Aorta (tissue), 5 donors: ENCODE measurements at places on chromosomes 2 and 18.

- H3K36me3 ChIP-seq = no peaks in the 10 kb centered on the region
- no peak overlapping the region for H3K4me3 ChIP-seq
- no peak for DNase-seq
Observed at GRCh38 chr18:8548186-8548585, 61.1 kb upstream of the RAB12 start.

- no peak for DNase-seq
- H3K4me3 ChIP-seq = no peak overlapping the region
- H3K27ac ChIP-seq = no peak overlapping the region
- peaks cover 3% of the 10 kb centered on the region for H3K4me1 ChIP-seq
- H3K36me3 ChIP-seq = no peaks in the 10 kb centered on the region
- H3K27me3 ChIP-seq = no peaks in the 10 kb centered on the region
Observed at GRCh38 chr2:160142472-160142871, 57.6 kb downstream of the ITGB6 start.

- H3K27me3 ChIP-seq = no peaks in the 10 kb centered on the region
- no peak for DNase-seq
- peaks cover 5% of the 10 kb centered on the region for H3K4me1 ChIP-seq
- H3K27ac ChIP-seq = no peak overlapping the region
- no peak overlapping the region for H3K4me3 ChIP-seq
Observed at GRCh38 chr18:61729322-61729721, 163.5 kb downstream of the RNF152 start.

GRCh38 chr2:236915186-236915585, 170.5 kb upstream of the COPS8 start:
- H3K4me3 ChIP-seq = no peak overlapping the region
- no peaks in the 10 kb centered on the region for H3K36me3 ChIP-seq
- no peak for DNase-seq
- no peaks in the 10 kb centered on the region for H3K4me1 ChIP-seq

GRCh38 chr18:6482198-6482977, 67.7 kb upstream of the L3MBTL4 start:
- H3K27ac ChIP-seq = no peak overlapping the region
- H3K27me3 ChIP-seq = no peaks in the 10 kb centered on the region

- no peak overlapping the region for H3K27ac ChIP-seq
- no peak overlapping the region for H3K4me3 ChIP-seq
- no peaks in the 10 kb centered on the region for H3K27me3 ChIP-seq
- no peaks in the 10 kb centered on the region for H3K36me3 ChIP-seq
- H3K4me1 ChIP-seq = no peaks in the 10 kb centered on the region
- DNase-seq = no peak
Observed at GRCh38 chr2:10980886-10981425, 69.2 kb downstream of the KCNF1 start.

GRCh38 chr2:15539999-15540398, 21.1 kb downstream of the NBAS start:
- H3K27me3 ChIP-seq = no peaks in the 10 kb centered on the region
- no peaks in the 10 kb centered on the region for H3K36me3 ChIP-seq
- no peak for DNase-seq
- H3K27ac ChIP-seq = no peak overlapping the region

DNA sequence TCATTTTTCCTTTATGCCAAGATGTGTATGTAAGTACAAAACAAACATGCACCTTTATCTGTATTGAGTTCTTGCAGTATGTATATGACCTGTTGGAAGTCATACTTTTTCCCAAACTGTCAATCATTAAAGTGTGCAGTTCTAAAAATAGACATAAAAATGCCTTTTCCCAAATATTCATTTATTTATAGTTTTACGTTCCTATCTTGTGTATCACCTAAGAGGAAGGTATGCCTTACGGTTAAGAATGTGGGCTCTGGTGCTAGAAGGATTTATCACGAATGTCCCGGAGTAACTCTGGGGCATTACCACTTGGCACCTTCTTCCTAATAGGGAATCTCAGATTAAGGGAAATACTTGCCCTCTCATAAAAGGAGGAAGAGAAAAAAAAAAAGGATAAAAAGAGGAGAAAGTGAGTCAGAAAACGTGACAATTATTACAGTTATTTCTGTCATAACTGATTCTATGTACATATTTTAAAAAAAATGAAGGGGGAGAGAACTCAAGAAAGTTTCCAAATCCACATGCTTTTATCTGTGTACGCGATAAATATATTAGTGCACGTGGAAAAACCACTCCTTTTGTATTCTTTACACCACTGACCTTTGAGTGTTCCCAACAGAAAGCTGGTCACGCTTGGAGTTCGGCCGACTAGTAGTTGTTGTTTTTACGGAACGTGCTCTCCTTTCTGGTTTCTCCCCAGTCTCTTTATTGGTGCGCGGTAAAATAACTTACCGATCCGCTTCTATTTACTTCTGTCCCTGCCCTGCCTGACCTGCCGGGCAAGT, 721 bp downstream of the MCEE start:
- peak overlapping the region; percentile 2 for H3K27ac ChIP-seq
- peaks cover 6% of the 10 kb centered on the region for H3K4me1 ChIP-seq
- peak overlapping the region; percentile 14 for H3K4me3 ChIP-seq
- H3K27me3 ChIP-seq = no peaks in the 10 kb centered on the region

DNA sequence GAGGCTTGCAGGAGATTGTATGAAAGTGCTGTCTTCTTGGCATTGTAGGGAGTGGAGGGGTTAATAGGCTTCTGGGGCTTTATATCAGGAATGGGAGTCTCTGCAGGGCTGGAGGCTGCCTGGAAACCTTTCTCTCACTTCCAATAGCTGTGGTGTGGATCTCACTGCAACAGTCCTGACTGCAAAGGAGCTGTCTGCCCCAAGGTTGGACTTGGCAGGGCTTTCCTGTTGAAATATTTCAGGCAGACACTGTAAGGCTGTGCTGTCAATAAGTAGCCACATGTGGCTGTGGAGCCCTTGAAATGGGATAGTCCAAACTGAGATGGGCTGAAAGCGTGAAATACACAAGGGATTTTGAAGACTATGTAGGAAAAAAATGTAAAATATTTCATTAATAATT, 399.1 kb upstream of the SPRED2 start:
- no peaks in the 10 kb centered on the region for H3K27me3 ChIP-seq
- H3K36me3 ChIP-seq = no peaks in the 10 kb centered on the region
- H3K27ac ChIP-seq = no peak overlapping the region
- DNase-seq = no peak
- no peak overlapping the region for H3K4me3 ChIP-seq

GRCh38 chr2:29802986-29803385, 118.4 kb downstream of the ALK start:
- DNase-seq = no peak
- H3K27me3 ChIP-seq = no peaks in the 10 kb centered on the region
- no peaks in the 10 kb centered on the region for H3K36me3 ChIP-seq
- H3K4me3 ChIP-seq = no peak overlapping the region

- H3K27me3 ChIP-seq = no peaks in the 10 kb centered on the region
- no peak for DNase-seq
- H3K4me3 ChIP-seq = no peak overlapping the region
- H3K4me1 ChIP-seq = no peaks in the 10 kb centered on the region
Observed at GRCh38 chr2:68834737-68835376, 36.3 kb downstream of the BMP10 start.

- H3K4me1 ChIP-seq = no peaks in the 10 kb centered on the region
- H3K27me3 ChIP-seq = no peaks in the 10 kb centered on the region
- H3K27ac ChIP-seq = no peak overlapping the region
Observed at GRCh38 chr2:181123798-181124231, 143.4 kb downstream of the UBE2E3 start.

DNA sequence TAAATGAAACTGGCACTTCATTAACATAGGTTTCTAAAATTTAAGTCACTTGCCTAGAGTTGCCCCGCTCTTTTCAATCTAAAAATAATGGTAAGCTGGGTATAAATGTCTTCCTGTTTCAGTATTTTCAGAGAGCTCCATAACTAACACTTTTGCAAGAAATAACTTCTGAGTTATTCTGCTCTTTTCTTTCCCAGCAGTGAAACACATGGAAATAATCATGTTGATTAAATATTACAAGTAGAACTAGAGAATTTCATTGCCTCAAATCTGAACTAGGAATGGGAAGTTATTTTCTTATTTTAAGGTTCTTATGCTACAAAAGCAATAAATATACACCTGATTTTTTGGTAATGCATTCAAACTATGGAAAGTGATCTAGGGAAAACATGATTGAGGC, 257.4 kb downstream of the IKZF2 start:
- H3K36me3 ChIP-seq = no peaks in the 10 kb centered on the region
- H3K27me3 ChIP-seq = no peaks in the 10 kb centered on the region
- H3K27ac ChIP-seq = no peak overlapping the region
- H3K4me3 ChIP-seq = no peak overlapping the region

GRCh38 chr2:150705767-150706166, 218.3 kb upstream of the RND3 start:
- no peak for DNase-seq
- no peak overlapping the region for H3K4me3 ChIP-seq
- H3K27ac ChIP-seq = no peak overlapping the region
- H3K4me1 ChIP-seq = no peaks in the 10 kb centered on the region
- H3K36me3 ChIP-seq = no peaks in the 10 kb centered on the region

DNA sequence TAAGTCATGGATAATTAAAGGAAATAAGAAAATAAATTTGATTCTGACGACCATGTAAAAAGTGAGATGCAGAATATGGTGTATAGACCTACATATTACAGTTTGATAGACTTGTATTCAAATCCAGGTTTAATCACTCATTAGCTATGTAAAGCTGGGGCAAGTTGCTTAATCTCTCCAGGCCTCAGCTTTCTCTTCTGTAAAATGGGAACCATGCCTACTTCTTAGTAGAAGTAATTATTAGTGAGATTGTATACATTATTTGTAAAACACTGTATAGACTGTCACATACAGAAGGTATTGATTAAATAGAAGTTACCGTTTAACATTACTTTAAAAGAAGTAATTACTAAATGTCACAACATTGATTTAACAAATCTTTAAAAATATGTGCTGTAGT, 392.2 kb downstream of the STK39 start:
- no peaks in the 10 kb centered on the region for H3K36me3 ChIP-seq
- no peak overlapping the region for H3K4me3 ChIP-seq
- H3K27me3 ChIP-seq = no peaks in the 10 kb centered on the region
- H3K4me1 ChIP-seq = no peaks in the 10 kb centered on the region
- DNase-seq = no peak

DNA sequence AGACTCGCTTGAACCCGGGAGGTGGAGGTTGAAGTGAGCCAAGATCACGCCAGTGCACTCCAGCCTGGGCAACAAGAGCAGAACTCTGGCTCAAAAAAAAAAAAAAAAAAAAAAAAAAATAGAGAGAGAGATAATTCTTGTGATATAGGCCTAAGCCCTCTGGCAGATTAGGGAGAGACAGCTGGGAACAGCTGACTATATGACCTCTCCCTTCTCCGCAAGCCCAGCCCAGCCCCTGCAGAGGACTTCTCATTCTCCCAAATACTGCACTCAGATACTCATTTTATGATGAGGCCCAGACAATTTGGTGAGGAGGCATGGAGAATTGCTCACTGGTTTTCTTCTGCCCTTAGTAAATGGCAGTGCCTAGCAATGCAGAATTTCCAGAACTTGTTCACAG, 262.0 kb downstream of the HAUS1 start:
- no peaks in the 10 kb centered on the region for H3K36me3 ChIP-seq
- H3K27ac ChIP-seq = no peak overlapping the region
- DNase-seq = no peak
- H3K27me3 ChIP-seq = no peaks in the 10 kb centered on the region

DNA sequence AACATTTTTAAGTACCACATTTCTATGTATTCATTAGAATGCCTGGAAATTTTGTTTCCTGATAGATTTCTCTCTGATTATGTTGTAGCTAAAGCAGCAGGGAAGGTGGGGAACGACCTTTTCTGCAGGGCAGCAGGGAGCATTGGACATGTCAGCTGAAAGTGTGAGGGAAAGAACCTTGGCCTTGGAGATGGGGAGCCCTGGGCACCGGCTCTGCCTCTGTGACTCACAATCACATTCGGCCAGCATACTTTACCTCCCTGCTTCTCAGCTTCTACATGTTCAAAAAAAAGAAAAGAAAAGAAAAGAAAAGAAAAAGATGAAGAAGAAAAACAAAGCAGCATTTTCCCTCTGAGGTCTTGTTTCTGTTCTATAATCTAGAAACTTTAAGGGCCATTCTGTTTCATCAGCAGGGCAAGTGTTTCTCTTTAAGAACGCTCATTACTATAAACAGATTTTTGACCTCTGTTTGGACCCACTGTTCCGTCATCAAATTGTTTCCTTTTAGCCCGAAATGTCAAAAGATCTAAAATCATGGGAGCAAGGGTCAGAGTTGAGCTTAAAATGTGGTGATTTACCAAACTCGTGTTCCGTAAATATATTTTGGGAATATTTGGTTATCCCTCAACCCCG, 27.9 kb downstream of the SETBP1 start:
- H3K27ac ChIP-seq = no peak overlapping the region
- H3K36me3 ChIP-seq = no peaks in the 10 kb centered on the region
- DNase-seq = no peak
- H3K27me3 ChIP-seq = no peaks in the 10 kb centered on the region
- H3K4me1 ChIP-seq = no peaks in the 10 kb centered on the region
